CD4-positive, CD25-positive, alpha-beta regulatory T cell (primary cell): ENCODE measurements at places on chromosomes 7 and 10. TPM values are rescaled to one million over a fixed set of nuclear protein-coding genes. Genes with fewer than 3 reads are reported as not detected.

EGFR gene
- not detected for total RNA-seq

NKX2-3 gene
- not detected for total RNA-seq

NT5C3A gene
- 61.7 TPM for total RNA-seq

TEX36 gene
- not detected for total RNA-seq

MAGI2 gene
- not detected for total RNA-seq
